Uterus (tissue), 4 donors: ENCODE measurements at places on chromosomes 1 and 21. TPM values are rescaled to one million over a fixed set of nuclear protein-coding genes. Genes with fewer than 3 reads are reported as not detected.

The ANGPTL1 gene
- 286 TPM for total RNA-seq

The MX2 gene
- total RNA-seq: 6.6 TPM

DNA sequence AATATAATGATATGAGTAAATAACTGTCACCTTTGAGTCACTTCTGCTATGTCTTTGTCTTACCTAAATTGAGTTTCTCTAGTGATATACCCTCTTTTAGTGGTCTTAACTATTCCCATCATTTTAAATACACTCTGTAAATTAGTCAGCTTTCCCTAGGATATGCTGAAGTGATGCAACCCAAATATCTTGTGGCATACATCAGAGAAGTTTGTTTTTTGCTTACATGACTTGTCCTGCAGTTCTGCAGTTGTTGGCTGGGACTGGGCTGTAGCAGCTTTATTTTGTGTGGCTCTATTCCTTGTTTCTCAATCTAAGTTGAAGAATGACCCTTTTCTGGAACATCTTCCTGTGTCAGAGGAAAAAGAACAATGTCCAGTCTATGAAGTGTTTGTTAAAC, 76.4 kb downstream of the TTC3 start:
- H3K27ac ChIP-seq: no peak overlapping the region
- H3K36me3 ChIP-seq: no peaks in the 10 kb centered on the region
- no peak for DNase-seq
- no peaks in the 10 kb centered on the region for H3K4me1 ChIP-seq

- no peak for DNase-seq
- H3K4me3 ChIP-seq: no peak overlapping the region
- peaks cover 6% of the 10 kb centered on the region for H3K4me1 ChIP-seq
- H3K27me3 ChIP-seq: no peaks in the 10 kb centered on the region
These were observed 83.9 kb downstream of the DYRK1A start for GRCh38 chr21:37450445-37450941.

DNA sequence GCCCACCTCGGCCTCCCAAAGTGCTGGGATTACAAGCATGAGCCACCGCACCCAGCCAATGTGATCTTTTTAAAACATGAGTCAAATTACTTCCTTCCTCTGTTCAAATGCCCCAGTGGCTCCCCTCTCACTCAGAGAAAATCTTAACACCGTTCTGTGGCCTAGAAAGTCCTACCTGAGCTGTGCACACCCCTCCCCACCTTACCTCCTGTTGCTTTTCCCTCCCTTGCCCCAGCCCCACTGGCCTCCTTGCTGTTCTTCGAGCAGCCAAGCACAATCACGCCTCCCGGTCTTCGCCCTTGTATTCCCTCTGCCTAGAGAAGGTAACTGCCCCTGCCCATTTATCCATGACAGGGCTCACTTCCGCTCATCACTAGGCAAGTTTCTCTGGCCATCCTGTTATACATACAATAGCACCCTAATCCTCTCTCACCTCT, 62.6 kb upstream of the RPL11 start:
- H3K4me1 ChIP-seq: no peaks in the 10 kb centered on the region
- H3K27me3 ChIP-seq: no peaks in the 10 kb centered on the region
- DNase-seq: no peak
- no peaks in the 10 kb centered on the region for H3K36me3 ChIP-seq

DNA sequence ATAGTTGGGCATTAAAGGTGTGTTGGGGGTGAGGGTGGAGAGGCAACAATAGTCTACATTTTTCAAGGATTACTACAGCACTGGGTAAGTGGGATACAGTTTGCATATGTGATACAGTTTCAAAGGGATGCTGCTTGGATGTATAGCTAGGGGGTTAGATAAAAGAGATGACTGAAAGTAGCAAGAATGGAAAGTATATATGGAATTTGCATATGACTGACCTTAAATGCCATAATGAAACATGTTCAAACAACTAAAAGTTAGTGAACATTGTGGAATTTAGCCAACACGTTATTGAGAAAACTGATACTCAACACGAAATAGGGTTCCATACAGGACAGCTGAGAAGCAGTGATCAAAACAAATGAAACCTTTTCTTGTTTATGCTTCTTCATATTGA, 124.8 kb upstream of the CHRM3 start:
- H3K4me1 ChIP-seq: no peaks in the 10 kb centered on the region
- no peak for DNase-seq
- H3K4me3 ChIP-seq: no peak overlapping the region
- no peaks in the 10 kb centered on the region for H3K36me3 ChIP-seq
- no peak overlapping the region for H3K27ac ChIP-seq
